ENCODE measurements at places on chromosomes 2 and 18. TPM values are rescaled to one million over a fixed set of nuclear protein-coding genes. Genes with fewer than 3 reads are reported as not detected.

The SRD5A2 gene
- not detected for total RNA-seq

- no peaks in the 10 kb centered on the region for H3K4me1 ChIP-seq
- H3K27ac ChIP-seq: no peak overlapping the region
- H3K4me3 ChIP-seq: no peak overlapping the region
- H3K27me3 ChIP-seq: no peaks in the 10 kb centered on the region
- no peaks in the 10 kb centered on the region for H3K36me3 ChIP-seq
- DNase-seq: no peak
Measured at GRCh38 chr2:177172034-177172880, 40.3 kb upstream of the HNRNPA3 start.

- H3K27ac ChIP-seq: no peak overlapping the region
- DNase-seq: no peak
- H3K4me1 ChIP-seq: no peaks in the 10 kb centered on the region
Measured at GRCh38 chr2:2664989-2665833, 334.1 kb upstream of the MYT1L start.

GRCh38 chr2:214310319-214310718 is 100.5 kb upstream of the VWC2L start:
- H3K27me3 ChIP-seq: no peaks in the 10 kb centered on the region
- DNase-seq: no peak
- H3K36me3 ChIP-seq: no peaks in the 10 kb centered on the region
- H3K4me1 ChIP-seq: no peaks in the 10 kb centered on the region
- no peak overlapping the region for H3K27ac ChIP-seq

- no peaks in the 10 kb centered on the region for H3K36me3 ChIP-seq
- H3K27me3 ChIP-seq: no peaks in the 10 kb centered on the region
- no peak for DNase-seq
- no peak overlapping the region for H3K4me3 ChIP-seq
- no peaks in the 10 kb centered on the region for H3K4me1 ChIP-seq
Measured at GRCh38 chr2:181991171-181991885, 5.7 kb downstream of the PPP1R1C start.

GRCh38 chr2:35374845-35375244 is 980.7 kb upstream of the CRIM1 start:
- no peaks in the 10 kb centered on the region for H3K4me1 ChIP-seq
- no peak for DNase-seq
- H3K27ac ChIP-seq: no peak overlapping the region
- no peaks in the 10 kb centered on the region for H3K36me3 ChIP-seq

- no peak overlapping the region for H3K27ac ChIP-seq
- no peaks in the 10 kb centered on the region for H3K27me3 ChIP-seq
- no peak for DNase-seq
Measured at GRCh38 chr18:7572822-7573221, 5.7 kb downstream of the PTPRM start.

DNA sequence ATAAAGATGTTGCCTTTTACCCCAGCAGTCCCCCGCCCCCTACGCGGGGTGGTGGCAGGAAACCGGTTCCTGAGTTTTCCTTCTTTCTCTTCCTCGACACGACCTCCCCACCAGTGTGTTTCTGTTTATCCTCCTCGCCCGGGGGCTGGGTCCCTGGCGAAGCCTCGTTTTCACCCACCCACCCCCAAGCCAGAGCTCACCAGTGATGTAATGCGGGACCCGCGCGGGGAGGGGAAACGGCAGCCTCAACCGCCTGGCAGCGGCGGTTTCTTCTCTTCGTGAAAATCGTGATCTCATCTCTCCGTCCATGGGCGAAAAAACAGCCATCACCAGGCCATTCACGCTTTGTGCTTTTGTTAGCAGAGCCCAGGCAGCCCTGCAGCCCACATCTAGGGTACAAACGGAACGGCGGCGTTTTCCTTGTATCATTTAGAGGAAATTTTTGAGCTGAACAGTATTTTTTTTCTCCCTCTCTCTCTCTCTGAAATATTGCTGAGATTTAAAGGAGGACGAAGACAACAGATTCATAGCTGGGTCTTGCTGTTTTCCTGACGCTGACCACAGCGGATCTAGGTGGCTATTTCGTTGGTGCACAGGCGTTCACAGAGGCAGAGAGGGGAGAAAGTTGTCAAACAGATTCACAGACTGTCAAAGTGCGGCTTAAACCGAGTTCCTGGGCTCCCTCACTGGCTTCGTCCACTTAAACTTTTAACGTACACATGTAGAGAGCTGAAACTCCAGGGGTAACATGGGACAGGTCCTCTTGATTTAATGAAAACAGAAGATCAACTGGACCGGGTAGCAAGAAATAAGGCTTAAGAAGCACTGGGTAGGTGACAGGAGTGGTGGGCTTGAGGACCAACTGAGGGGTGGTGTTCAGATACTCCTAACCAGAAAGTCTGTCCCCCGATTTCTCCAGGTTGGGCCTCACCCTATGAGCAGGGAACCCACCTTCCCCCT is 21.9 kb upstream of the PAX3 start:
- H3K4me3 ChIP-seq: no peak overlapping the region
- H3K36me3 ChIP-seq: no peaks in the 10 kb centered on the region
- H3K27ac ChIP-seq: no peak overlapping the region
- peaks cover 4% of the 10 kb centered on the region for H3K4me1 ChIP-seq
- no peaks in the 10 kb centered on the region for H3K27me3 ChIP-seq
- no peak for DNase-seq

GRCh38 chr2:150292192-150292591 is 195.3 kb downstream of the RND3 start:
- H3K27ac ChIP-seq: no peak overlapping the region
- H3K4me3 ChIP-seq: no peak overlapping the region

The ATOH8 gene
- total RNA-seq: not detected

DNA sequence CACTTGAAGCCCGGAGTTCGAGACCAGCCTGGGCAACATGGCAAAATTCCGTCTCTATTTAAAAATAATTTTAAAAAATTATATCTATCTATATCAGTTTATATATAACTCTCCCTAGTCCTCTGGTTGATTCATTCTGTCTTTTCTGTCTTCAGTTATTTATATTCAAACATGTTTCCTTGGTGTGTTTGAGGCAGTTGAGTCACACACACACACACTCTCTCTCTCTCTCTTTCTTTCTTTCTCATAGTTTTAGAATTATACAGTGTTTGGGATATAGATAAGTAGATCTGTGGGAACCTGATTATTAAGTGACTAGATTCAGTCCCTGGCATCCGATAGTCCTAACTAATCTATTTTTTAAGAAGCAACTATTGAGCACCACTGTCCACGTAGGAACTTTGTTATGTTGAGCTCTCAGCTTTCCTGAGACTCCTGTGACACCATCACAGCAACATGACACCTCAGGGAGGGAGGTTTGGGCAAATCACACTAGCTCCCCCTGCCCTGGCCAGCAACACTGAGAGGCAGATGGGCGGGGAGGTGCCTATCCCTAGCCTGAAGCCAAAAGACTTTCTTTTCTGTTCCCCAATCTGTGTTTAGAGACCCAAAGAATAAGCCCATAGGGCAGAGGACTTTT is 482.7 kb downstream of the DLGAP1 start:
- no peak overlapping the region for H3K4me3 ChIP-seq
- no peaks in the 10 kb centered on the region for H3K36me3 ChIP-seq
- DNase-seq: no peak
- no peak overlapping the region for H3K27ac ChIP-seq

DNA sequence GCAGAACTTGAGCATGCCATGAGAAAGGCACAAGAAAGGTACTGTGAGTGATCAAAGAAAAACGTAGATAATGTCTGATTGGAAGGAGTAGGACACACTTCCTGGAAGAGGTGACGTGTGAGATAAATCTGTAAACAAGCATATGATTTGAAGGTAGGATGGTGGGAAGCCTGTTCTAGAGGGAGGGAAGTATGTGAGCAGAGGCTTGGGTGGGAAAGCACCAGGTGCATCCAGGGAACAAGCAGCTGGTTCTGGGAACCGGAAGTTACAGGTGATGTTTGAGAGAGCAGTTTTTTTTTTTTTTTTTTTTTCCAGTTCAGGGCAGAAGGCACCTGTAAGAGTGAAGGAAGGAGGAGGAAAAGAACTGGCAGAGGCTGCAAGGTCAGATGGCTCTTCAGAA is 116.6 kb upstream of the EFEMP1 start:
- DNase-seq: no peak
- no peaks in the 10 kb centered on the region for H3K4me1 ChIP-seq
- no peak overlapping the region for H3K4me3 ChIP-seq
- H3K27ac ChIP-seq: no peak overlapping the region
- H3K36me3 ChIP-seq: no peaks in the 10 kb centered on the region

DNA sequence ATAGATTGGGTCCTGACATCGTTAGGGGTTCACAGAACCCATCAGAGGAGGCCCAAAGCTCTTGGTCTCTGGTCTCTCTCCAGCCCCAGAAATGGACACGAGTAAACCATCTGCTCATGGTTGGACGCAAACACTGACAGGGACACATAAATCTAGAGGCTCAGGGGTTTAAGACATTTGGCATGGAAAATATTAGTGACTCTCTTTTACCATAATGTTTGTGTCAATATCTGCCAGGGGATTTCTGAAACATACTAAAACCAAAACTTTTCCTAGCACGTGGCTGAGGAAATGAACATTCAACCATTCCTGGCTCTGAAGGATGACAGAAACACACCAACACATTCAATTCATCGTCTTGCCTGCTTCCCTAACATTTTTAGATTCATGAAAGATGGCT is 226.2 kb downstream of the SP3 start:
- no peaks in the 10 kb centered on the region for H3K27me3 ChIP-seq
- no peak overlapping the region for H3K4me3 ChIP-seq
- no peaks in the 10 kb centered on the region for H3K36me3 ChIP-seq
- no peak for DNase-seq
- H3K4me1 ChIP-seq: no peaks in the 10 kb centered on the region
- H3K27ac ChIP-seq: no peak overlapping the region

GRCh38 chr2:235494716-235495372 is 1.0 kb downstream of the AGAP1 start:
- no peaks in the 10 kb centered on the region for H3K4me1 ChIP-seq
- no peaks in the 10 kb centered on the region for H3K36me3 ChIP-seq
- no peak overlapping the region for H3K4me3 ChIP-seq
- no peak for DNase-seq
- H3K27me3 ChIP-seq: no peaks in the 10 kb centered on the region
- H3K27ac ChIP-seq: no peak overlapping the region

The TMEM237 gene
- 4.4 TPM for total RNA-seq

DNA sequence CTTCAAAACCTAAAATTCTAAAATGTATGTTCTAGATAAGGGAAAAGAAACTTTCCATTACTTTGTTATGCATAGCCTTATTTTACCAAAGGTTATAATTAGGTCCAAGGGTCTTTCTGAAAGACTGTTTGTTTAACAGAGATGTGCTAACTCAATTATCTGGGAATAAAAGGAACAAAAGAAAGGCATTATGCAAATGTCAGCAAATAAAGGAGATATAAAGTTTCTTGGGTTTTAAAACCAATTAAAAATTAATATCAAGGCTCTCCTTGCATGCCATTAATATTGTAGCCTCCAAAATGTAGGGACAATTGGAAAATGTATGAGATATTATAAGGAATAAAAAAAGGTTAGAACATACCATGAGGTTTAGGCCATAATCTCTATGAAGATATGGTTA is 87.8 kb upstream of the DOCK10 start:
- no peak overlapping the region for H3K4me3 ChIP-seq
- no peak overlapping the region for H3K27ac ChIP-seq
- H3K27me3 ChIP-seq: no peaks in the 10 kb centered on the region
- DNase-seq: no peak

DNA sequence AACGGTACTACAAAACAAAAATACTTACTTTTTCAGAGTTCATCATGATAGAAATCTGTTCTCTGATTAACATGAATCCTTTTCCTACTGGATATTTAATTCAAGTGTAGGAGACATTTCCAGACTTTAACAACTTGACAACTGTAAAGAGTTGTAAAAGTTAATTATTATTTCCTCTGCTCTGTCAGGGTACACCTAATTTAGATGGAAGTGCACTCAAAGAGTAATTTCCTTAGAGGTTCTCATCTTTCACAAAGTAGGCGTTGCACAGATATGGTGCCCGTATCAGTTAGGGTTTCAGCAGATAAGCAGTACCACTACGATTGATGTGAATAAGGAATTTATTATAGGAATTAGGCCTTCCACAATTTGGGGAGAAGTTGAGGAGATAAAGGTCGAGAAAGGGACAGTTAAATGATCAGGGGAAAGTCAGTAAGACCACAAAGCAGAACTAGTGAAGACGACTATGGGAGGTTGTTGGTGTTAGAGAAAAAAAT is 16.2 kb upstream of the PDE11A start:
- H3K27me3 ChIP-seq: no peaks in the 10 kb centered on the region
- DNase-seq: no peak
- no peaks in the 10 kb centered on the region for H3K4me1 ChIP-seq
- H3K4me3 ChIP-seq: no peak overlapping the region
- H3K27ac ChIP-seq: no peak overlapping the region

DNA sequence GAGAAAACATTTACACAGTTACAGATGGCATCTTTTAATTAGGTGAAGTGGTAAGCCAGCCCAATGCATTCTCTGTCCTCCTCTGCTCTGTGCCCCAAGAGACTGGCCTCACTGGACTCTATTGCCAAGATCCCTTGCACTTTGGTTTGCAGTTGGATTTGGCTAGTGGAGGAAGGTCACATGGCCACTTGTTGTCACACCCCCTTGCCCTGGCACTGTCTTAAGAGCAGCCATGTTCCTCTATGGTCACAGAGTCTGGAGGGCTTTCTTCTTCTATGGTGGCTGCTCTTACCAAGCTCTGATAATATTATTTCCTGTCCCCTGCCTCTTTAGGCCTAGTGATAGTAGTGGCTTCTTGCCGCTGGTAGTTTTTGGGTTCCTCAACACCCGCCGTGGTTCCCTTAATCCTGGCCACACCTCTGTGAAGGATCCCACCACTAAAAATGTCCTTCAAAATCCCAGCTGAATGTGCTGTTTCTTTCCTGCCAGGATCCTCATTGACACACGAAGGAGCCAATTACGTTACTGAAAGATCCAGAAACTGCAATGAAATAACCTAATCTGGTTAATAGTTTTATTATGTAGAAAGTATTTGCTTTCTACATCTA is 111.1 kb downstream of the CDC42EP3 start:
- no peak overlapping the region for H3K4me3 ChIP-seq
- no peak for DNase-seq

- H3K27ac ChIP-seq: no peak overlapping the region
- H3K27me3 ChIP-seq: no peaks in the 10 kb centered on the region
- DNase-seq: no peak
- H3K36me3 ChIP-seq: no peaks in the 10 kb centered on the region
- H3K4me1 ChIP-seq: no peaks in the 10 kb centered on the region
- H3K4me3 ChIP-seq: no peak overlapping the region
Measured at GRCh38 chr2:211084352-211084751, 528.0 kb downstream of the CPS1 start.

- no peak overlapping the region for H3K27ac ChIP-seq
- H3K4me3 ChIP-seq: no peak overlapping the region
- H3K4me1 ChIP-seq: peaks cover 22% of the 10 kb centered on the region
- H3K27me3 ChIP-seq: no peaks in the 10 kb centered on the region
- no peaks in the 10 kb centered on the region for H3K36me3 ChIP-seq
- DNase-seq: no peak
Measured at GRCh38 chr2:230873661-230874401, 9.1 kb downstream of the ITM2C start.

The NEURL3 gene
- 0.22 TPM for total RNA-seq

All from CD4-positive, alpha-beta memory T cell (primary cell).